Smooth muscle cell of trachea (primary cell): ENCODE measurements at places on chromosomes 5 and 9. TPM values are rescaled to one million over a fixed set of nuclear protein-coding genes. Genes with fewer than 3 reads are reported as not detected.

Gene CCL21
- total RNA-seq = not detected in 2 replicates

Gene TSTD2
- total RNA-seq = 11.8 and 17.0 TPM in 2 replicates

Gene MARCOL
- not detected in 2 replicates for total RNA-seq

Gene TLE1
- 29.7 and 47.1 TPM in 2 replicates for total RNA-seq
